ENCODE measurements at places on chromosomes 11 and 22. TPM values are rescaled to one million over a fixed set of nuclear protein-coding genes. Genes with fewer than 3 reads are reported as not detected.

CHRM4 gene
- total RNA-seq, result 0.21 TPM

OR6T1 gene
- total RNA-seq, result not detected

GRCh38 chr11:30595934-30596333 lies 9.8 kb upstream of the MPPED2 start:
- no peak for DNase-seq

DNA sequence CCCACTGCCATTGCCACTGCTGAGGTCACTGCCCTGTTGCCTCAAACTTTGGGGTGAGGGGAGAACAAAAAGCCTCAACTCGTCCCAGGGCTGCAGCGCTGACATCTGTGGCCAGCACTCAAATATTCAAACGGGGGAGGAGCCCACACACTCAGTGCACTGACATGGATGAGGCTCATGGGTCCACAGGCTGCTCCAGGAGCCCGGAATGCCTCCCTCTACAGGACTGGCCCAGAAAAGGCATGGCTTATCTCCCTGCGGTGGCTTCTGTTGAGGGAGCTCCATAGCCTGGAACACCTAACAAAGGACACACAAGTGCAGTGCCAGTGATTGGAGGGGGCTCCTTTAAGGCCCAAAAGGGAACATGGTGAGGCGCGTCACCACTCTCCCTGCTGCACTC lies 341.1 kb upstream of the LUZP2 start:
- no peak for DNase-seq

GRCh38 chr22:32018056-32018455 lies 25.0 kb upstream of the SLC5A1 start:
- no peak for DNase-seq

GRCh38 chr11:28072321-28072720 lies 35.6 kb downstream of the KIF18A start:
- DNase-seq, result no peak

All from left cardiac atrium (tissue), 4 donors.